Left renal pelvis (tissue), 4 donors: ENCODE measurements at places on chromosomes 13 and 19. TPM values are rescaled to one million over a fixed set of nuclear protein-coding genes. Genes with fewer than 3 reads are reported as not detected.

Gene ZNF582
- 9.9 TPM for polyA plus RNA-seq

Gene TICAM1
- 6.1 TPM for polyA plus RNA-seq

- no peak for DNase-seq
Observed at GRCh38 chr13:101149735-101150384, 266.4 kb downstream of the NALCN start.

- DNase-seq, result no peak
Observed at GRCh38 chr13:101065329-101065728, 351.0 kb downstream of the NALCN start.

GRCh38 chr13:73842626-73843025 is 291.6 kb downstream of the KLF12 start:
- no peak for DNase-seq

DNA sequence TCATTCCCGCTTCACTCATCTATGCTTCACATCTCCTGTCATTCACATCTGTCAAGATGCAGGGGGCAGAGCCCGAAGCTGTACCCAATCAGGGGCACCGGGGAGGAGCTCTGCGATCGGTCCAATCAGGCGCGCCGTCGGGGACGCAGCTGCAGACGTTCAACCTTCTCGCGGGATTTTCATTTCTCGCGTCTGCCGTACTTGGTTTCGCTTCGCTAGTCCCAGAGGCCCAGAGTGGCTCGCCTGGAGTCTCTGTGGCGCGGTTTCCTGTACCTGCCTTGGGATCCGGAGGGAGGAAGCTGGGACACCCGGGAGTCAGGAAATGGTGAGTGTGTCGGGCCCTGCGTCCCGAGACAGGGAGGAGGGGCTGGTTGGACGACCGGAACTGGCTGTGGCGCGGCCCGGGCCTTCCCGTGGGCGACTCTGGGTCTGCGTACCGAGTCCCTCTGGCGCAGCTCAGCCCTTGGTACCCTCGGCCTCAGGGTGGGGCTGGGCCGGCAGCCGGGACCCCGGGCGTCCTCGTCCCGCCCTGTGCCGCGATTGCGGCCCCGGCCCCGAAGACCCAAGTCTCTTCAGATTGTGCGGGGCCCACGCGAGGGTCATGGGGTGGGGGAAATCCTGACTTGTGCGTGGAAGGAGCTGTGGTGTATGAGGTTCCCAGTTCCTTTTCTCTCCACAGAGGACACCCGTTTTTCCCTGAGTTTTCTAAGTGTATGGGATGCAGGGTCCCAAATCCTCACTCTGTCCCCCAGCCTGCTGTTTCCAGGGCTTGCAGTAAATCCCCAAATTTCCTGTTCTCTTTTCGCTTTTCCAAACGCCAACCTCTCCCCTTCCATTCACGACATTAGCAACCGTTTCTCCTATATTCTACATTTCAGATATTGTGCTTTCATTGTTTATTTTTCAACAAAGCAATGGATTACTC is at the start of gene ZNF136:
TSS of gene ZNF136 (plus strand) at position 215 of the 925 bp plus-strand sequence. CDS start at position 323, 108 bp downstream.
- peak; percentile 91 for DNase-seq

DNA sequence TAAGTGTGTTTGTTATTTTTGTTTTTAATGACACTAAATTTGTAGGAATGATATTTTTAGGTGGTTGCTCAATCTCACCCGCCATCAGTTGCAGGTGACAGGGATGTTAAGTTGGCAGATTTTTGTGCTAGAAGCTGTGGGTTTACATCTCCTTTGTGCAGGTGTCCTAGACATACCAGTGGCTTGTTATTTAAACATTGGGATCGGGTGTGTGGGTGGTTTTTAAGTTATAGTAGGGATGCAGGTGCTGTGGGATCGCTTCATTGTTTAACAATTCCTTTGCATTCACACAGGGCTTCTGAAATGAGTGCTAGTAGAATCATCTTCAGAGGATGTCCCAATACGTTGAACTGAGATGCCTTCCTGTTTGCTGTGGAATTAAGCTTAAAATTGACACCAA is 100.0 kb downstream of the SHISA2 start:
- no peak for DNase-seq
